ENCODE measurements at places on chromosomes 3 and 15. TPM values are rescaled to one million over a fixed set of nuclear protein-coding genes. Genes with fewer than 3 reads are reported as not detected.

Gene CSPG5
- total RNA-seq = 1.7 TPM

Gene GCNT3
- 30.5 TPM for total RNA-seq

Gene ZFYVE19
- 56.9 TPM for total RNA-seq

Gene EBLN2
- 8.2 TPM for total RNA-seq

Gene TMEM207
- not detected for total RNA-seq

DNA sequence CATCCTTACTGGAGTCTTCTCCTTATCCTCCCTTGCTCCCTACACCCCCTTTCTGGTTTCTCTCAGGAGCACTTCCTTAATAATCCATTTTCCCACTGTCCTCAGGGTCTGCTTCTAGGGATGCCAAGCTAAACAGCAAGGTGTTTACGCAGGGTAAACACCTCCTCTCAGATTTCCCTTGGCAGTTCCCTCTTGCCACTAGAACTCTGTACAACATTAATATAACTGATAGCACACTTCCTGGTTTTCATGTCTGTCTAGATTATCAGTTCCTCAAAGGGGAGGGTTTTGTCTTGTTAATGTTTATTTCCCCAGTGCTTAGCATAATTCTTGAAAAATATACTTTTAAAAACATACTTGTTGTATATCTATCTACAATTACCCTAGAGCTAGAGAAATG, 118.0 kb upstream of the SLC24A5 start:
- DNase-seq = no peak
- no peaks in the 10 kb centered on the region for H3K27me3 ChIP-seq
- H3K27ac ChIP-seq = no peak overlapping the region
- H3K36me3 ChIP-seq = no peaks in the 10 kb centered on the region
- no peak overlapping the region for H3K4me3 ChIP-seq

- H3K27me3 ChIP-seq = no peaks in the 10 kb centered on the region
- no peak overlapping the region for H3K4me3 ChIP-seq
- no peaks in the 10 kb centered on the region for H3K4me1 ChIP-seq
- no peak for DNase-seq
Measured at GRCh38 chr3:160554980-160555379, 10.4 kb downstream of the KPNA4 start.

GRCh38 chr3:129266651-129267050, 12.0 kb upstream of the HMCES start:
- no peak overlapping the region for H3K27ac ChIP-seq
- H3K4me1 ChIP-seq = no peaks in the 10 kb centered on the region
- no peak for DNase-seq
- no peaks in the 10 kb centered on the region for H3K27me3 ChIP-seq

- DNase-seq = no peak
- no peak overlapping the region for H3K27ac ChIP-seq
- H3K4me1 ChIP-seq = peaks cover 4% of the 10 kb centered on the region
- no peaks in the 10 kb centered on the region for H3K36me3 ChIP-seq
- no peak overlapping the region for H3K4me3 ChIP-seq
Measured at GRCh38 chr3:32104492-32104891, 1.9 kb upstream of the GPD1L start.

DNA sequence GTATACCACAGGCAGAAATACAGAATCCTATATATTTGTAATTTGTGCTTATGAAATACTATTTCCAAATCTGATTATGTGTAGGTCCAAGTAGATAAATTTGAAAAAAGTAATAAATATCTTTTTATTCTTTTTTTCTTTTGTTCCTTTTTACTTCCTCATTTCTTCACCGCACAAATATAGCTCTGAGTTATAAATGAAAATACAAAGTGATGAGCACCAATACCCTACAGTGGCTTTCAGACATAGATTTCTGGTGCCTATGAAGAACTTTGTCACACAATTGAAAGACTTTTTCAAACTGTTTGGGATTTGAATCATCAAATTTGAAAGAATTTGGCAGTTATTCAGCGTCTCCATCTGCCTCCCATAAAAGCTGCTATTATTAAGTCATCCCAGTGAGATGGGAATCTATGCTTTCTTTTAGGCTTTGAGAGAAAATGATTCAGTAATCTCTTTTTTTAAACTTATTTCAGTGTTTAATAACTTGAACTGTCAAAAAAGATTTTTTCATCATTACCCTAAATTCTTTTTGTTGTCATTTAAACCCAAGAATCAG, 363.6 kb upstream of the GOLIM4 start:
- no peaks in the 10 kb centered on the region for H3K36me3 ChIP-seq
- H3K4me3 ChIP-seq = no peak overlapping the region
- no peak overlapping the region for H3K27ac ChIP-seq
- no peaks in the 10 kb centered on the region for H3K27me3 ChIP-seq
- H3K4me1 ChIP-seq = no peaks in the 10 kb centered on the region

DNA sequence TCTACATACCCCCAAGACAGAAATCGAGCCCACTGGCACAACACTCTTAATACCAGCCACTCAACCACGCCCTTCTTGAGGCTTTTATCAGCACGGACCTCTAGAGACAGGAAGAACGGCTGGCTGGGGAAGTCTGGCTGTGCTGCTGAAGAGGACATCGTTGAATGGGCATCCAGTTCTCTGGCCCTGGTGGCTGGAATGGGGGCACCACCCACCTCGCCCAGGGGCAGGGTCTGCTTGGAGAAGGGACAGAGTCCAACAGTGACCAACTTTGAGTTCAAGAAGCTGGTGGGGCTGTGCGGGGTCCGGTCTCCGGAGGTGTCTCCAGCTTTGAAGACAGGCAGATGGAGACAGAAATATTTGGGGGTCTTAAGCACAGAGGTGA, 77.5 kb downstream of the ATP10A start:
- no peaks in the 10 kb centered on the region for H3K27me3 ChIP-seq
- H3K36me3 ChIP-seq = no peaks in the 10 kb centered on the region
- no peak overlapping the region for H3K27ac ChIP-seq
- H3K4me1 ChIP-seq = peaks cover 21% of the 10 kb centered on the region
- no peak overlapping the region for H3K4me3 ChIP-seq

DNA sequence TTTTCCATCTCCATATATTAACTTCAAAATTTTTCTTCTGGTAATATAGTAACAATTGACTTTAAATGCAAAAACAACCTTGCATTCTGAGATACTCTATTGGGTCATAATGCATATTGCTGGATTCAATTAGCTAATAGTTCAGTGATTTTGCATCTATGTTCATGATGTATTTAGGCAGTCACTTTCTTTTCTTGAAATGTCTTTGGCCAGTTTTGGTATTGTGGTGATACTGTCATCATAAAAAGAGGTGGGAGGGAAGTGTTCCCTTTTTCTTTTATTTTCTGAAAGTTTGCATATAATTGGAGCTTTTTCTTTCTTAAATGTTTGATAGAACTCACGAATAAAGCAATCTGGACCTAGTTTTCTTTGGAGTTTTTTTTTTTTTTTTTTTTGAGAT, 67.4 kb upstream of the ZNF148 start:
- H3K4me1 ChIP-seq = peaks cover 5% of the 10 kb centered on the region
- H3K27ac ChIP-seq = no peak overlapping the region
- no peak for DNase-seq
- peaks cover 20% of the 10 kb centered on the region for H3K36me3 ChIP-seq

DNA sequence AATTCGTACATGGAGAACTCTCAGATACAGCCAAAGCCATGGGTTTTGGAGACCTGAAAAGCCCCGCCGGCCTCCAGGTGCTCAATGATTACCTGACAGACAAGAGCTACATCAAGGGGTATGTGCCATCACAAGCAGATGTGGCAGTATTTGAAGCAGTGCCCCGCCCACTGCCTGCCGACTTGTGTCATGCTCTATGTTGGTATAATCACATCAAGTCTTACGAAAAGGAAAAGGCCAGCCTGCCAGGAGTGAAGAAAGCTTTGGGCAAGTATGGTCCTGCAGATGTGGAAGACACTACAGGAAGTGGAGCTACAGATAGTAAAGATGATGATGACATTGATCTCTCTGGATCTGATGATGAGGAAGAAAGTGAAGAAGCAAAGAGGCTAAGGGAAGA, 23.5 kb downstream of the MYO5A start:
- H3K27ac ChIP-seq = no peak overlapping the region
- H3K4me1 ChIP-seq = peaks cover 6% of the 10 kb centered on the region
- no peak overlapping the region for H3K4me3 ChIP-seq

GRCh38 chr3:188266562-188267274, 112.8 kb downstream of the LPP start:
- H3K36me3 ChIP-seq = no peaks in the 10 kb centered on the region
- peaks cover 45% of the 10 kb centered on the region for H3K4me1 ChIP-seq
- peak overlapping the region; percentile 80 for H3K27ac ChIP-seq
- H3K27me3 ChIP-seq = no peaks in the 10 kb centered on the region
- DNase-seq = no peak

- H3K36me3 ChIP-seq = no peaks in the 10 kb centered on the region
- no peak overlapping the region for H3K4me3 ChIP-seq
- no peak overlapping the region for H3K27ac ChIP-seq
- H3K27me3 ChIP-seq = no peaks in the 10 kb centered on the region
Measured at GRCh38 chr15:69718436-69718835, 265.8 kb downstream of the RPLP1 start.

DNA sequence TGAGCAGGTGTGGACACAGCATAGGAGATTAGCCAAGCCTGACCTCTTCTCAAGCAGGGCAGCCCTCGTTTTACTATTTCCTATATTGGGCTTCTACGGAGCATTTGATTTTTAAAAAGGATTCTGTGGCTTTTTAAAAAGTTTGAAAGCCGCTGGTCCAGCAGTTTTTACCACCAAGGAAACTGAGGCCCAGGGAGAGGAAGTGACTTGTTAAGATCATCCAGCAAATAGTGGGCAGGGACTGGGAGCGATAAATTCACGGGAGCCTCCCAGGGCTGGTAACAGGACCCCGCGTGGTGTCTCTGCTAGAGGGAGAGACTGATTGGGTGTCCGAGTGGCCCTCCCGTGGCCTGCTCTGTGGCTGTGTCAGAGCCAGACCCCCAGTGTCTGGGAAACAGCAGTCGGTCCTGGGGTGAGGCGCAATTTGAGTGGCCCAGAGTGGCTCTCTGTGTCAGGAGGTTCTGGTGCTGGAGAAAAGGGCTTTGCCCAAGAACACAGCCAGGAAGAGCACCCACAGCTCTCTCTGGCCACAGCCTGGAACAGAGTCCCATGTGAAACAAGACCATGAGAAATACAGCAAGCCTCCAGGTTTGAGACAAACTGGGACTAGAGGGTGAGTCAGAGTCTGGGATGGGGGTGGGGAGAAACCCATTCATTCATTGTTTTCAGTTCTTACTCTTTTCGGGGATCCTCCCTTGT, 4.2 kb downstream of the FURIN start:
- peak overlapping the region; percentile 97 for H3K4me3 ChIP-seq
- peaks cover 7% of the 10 kb centered on the region for H3K4me1 ChIP-seq
- H3K27ac ChIP-seq = peak overlapping the region; percentile 85

- DNase-seq = peak; percentile 35
- H3K27ac ChIP-seq = no peak overlapping the region
- no peaks in the 10 kb centered on the region for H3K4me1 ChIP-seq
Measured at GRCh38 chr15:56491110-56491722, 26.3 kb upstream of the MNS1 start.

- DNase-seq = no peak
- H3K4me3 ChIP-seq = no peak overlapping the region
- H3K36me3 ChIP-seq = peaks cover 33% of the 10 kb centered on the region
- no peak overlapping the region for H3K27ac ChIP-seq
- H3K27me3 ChIP-seq = no peaks in the 10 kb centered on the region
Measured at GRCh38 chr3:134483195-134483900, 2.4 kb downstream of the ANAPC13 start.

DNA sequence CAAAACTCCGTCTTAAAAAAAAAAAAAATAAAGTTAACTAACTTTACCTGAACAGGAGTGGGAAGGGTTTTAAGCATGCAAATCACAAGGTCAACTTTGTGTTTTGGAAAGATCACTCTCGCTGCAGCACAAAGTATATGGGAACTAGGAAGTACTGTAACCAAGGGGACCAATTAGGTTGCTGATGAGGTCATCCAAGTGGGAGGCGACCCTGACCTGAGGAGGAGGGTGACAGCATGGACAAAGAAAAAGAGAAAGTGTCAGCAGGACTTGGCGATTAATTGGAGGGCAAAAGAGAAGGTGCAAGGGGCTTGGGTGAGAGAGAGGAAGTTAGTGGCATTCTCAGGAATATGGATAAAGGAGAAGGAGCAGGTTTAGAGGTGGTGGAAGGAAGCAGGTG, 89.5 kb upstream of the ZBED2 start:
- H3K36me3 ChIP-seq = no peaks in the 10 kb centered on the region
- no peak for DNase-seq
- H3K27me3 ChIP-seq = no peaks in the 10 kb centered on the region
- H3K4me3 ChIP-seq = no peak overlapping the region

GRCh38 chr3:150961949-150962348, 10.6 kb downstream of the CLRN1 start:
- no peaks in the 10 kb centered on the region for H3K27me3 ChIP-seq
- H3K36me3 ChIP-seq = no peaks in the 10 kb centered on the region

DNA sequence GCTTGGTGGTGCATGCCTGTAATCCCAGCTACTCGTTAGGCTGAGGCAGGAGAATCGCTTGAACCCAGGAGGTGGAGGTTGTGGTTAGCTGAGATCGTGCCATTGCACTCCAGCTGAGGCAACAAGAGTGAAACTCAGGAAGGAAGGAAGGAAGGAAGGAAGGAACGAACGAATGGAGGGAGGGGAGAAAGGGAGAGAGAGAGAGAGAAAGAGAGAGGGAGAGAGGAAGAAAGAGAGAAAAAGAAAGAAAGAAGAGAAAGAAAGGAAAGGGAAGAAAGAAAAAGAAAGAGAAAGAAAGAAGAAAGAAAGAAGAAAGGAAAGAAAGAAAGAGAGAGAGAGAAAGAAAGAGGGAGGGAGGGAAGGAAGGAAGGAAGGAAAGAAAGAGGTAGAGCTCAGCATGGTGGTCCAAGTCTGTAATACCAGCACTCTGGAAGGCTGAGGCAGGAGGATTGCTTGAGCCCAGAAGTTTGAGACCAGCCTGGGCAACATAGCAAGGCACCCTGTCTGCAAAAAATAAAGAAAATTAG, 81.9 kb downstream of the P2RY1 start:
- H3K27ac ChIP-seq = no peak overlapping the region
- DNase-seq = no peak
- no peaks in the 10 kb centered on the region for H3K4me1 ChIP-seq
- no peak overlapping the region for H3K4me3 ChIP-seq

DNA sequence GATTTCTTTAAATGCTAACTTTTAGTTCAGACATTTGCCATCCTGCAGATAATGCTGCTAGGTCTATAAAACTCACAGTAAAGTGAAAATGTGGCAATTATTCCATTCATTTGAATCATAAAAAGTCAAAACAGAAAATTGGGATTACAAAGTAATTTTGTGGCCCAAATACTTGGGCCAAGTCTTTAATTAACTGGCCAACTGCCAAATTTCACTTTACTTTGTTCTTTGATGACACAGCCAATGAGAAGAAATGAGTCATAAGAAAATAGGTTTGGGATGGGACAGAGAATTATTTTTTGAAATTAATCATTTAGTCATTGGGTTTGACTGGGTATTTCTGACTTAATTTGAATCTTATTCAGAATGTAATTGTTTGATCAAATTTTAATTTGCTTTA, 89.8 kb upstream of the SLC2A2 start:
- no peak overlapping the region for H3K4me3 ChIP-seq
- DNase-seq = no peak
- H3K27ac ChIP-seq = no peak overlapping the region

- H3K4me3 ChIP-seq = no peak overlapping the region
- no peaks in the 10 kb centered on the region for H3K36me3 ChIP-seq
- no peaks in the 10 kb centered on the region for H3K27me3 ChIP-seq
- H3K27ac ChIP-seq = no peak overlapping the region
- DNase-seq = no peak
Measured at GRCh38 chr15:29449136-29449535, 179.5 kb upstream of the NSMCE3 start.
